ENCODE measurements at places on chromosomes 6 and 20.

DNA sequence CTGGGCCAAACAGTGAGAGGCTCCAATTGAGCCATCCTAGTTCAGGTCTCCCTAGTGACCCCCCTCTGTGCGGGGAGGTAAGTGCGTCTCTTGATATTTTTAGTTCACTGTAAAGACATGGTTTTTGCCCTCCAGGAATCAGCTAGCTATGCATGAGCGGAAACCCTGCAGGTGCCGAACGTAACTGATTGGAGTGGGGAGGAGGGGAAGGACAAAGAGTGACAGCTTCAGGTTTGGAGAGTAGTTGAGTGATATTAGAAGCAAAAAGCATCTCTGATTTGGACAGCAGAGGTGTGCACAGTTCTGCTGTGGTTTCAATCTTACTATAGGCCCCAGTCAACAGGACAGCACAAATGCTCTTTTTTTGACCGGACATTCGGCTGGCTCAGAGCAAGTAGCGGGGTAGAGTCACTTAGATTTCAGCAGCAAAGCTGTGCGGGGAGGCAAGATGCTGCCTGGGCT lies 31.8 kb downstream of the TBC1D7 start:
- DNase-seq: no peak

- no peak for DNase-seq
Observed at GRCh38 chr6:148674306-148674705, 72.5 kb upstream of the UST start.

- DNase-seq: peak; percentile 4
Observed at GRCh38 chr20:13340088-13340487, 119.0 kb downstream of the ISM1 start.

DNA sequence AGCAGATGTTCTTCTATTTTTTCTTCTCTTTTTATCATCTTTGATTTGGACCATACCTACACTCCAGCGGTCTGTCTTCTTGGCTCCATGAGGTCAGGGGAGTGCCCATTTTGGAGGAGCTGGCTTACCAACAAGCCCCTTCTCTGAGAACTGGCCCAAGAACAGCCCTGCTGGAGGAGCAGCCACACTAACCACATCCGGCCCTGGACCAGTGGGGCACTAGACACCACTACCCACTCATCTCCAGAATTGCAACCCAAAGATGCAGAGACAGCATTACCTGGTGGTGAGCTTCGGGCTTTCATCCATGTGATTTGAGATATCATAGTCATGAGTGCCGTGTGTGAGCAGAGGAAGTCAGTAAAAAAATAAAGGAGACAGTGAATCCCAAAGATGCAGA lies 599.4 kb upstream of the CDH4 start:
- DNase-seq: no peak

GRCh38 chr6:32255199-32256153 lies 31.6 kb upstream of the NOTCH4 start:
- peak; percentile 96 for DNase-seq

- DNase-seq: no peak
Observed at GRCh38 chr20:18728165-18728869, 85.3 kb upstream of the SCP2D1 start.

DNA sequence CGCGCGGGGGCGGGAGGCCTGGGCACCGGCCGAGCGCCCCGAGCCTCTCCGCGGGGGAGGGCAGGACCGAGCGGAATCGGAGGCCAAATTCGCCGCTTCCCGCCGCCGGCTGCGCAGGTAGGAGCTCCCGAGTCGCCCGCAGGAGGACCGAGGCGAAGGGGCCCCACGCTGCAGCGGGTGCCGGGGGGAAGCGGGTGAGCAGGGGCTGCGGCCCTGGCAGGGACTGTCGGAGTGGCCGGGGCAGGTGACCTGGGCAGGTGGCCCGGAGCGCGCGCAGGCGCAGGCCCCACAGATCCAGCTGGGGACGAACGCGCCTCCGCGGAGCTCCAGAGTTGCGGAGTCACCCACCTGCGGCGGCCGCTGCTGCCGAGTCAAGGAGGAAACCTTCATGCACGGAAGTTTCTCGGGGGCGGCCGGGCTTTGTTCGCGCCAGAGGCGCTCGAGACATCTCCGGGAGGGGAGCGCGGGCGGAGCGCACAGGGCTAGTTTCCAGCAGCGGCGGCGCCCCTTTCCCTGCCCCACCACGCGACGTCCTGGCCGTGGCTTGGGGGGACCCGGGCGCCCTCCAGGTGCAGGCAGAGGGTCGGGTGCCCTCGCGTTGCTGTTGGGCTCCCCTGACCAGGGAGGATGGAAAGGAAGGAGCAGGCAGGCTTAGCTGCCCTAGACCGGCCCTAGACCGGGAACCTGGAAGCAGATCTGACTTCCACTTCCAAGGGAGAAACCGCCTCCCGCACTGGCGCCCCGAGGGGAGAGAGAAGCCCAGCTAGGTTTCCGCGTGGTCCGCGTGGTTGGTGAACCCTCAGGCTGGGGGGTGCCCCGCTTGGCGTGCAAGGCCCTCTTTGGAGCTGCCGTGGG lies 590 bp downstream of the SLCO4A1 start:
- DNase-seq: peak; percentile 62

All from suppressor macrophage treated with lipopolysaccharide for 1 hour (primary cell).